ENCODE measurements at places on chromosomes 7 and 10.

GRCh38 chr7:101094376-101094775, 9.1 kb downstream of the TRIM56 start:
- no peak for DNase-seq

DNA sequence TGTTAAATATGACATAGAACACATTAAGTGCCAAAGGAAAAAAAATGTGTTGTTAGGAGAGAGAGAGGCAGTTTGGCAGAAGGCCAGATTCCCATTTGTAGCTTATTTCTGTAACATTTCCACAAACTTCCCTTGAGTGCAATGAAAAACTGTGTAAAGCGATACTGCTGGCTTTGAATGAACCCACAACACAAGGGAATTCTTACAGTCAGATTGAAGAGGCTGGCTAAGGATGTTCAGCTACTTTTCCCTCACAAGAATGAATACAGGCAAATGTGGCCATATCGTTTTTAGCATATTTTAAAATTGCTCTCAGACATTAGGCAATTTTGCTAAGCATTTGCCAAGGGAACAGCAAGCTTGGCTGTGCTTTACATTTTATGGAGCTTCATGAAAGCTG, 614.1 kb upstream of the FZD8 start:
- DNase-seq = no peak

DNA sequence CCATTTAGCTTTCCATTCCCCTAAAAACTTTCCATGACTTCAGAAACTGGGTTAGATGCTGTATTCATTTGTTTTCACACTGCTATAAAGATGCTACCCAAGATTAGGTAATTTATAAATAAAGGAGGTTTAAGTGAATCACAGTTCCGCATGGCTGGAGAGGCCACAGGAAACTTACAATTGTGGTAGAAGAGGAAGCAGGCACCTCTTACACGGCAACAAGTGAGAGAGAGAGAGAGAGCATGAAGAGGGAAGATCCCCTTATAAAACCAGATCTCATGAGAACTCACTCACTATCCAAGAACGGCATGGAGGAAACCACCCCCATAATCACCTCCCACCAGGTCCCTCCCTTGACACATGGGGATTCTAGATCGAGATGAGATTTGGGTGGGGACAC, 336.8 kb downstream of the TFEC start:
- no peak for DNase-seq

GRCh38 chr7:131878777-131879176, 322.3 kb upstream of the PODXL start:
- DNase-seq = no peak

- DNase-seq = no peak
Measured at GRCh38 chr7:155327590-155328320, 30.1 kb downstream of the INSIG1 start.

- no peak for DNase-seq
Measured at GRCh38 chr7:23276376-23276775, 22.8 kb upstream of the MALSU1 start.

- peak; percentile 37 for DNase-seq
Measured at GRCh38 chr10:127853868-127854768, 38.6 kb downstream of the CLRN3 start.

DNA sequence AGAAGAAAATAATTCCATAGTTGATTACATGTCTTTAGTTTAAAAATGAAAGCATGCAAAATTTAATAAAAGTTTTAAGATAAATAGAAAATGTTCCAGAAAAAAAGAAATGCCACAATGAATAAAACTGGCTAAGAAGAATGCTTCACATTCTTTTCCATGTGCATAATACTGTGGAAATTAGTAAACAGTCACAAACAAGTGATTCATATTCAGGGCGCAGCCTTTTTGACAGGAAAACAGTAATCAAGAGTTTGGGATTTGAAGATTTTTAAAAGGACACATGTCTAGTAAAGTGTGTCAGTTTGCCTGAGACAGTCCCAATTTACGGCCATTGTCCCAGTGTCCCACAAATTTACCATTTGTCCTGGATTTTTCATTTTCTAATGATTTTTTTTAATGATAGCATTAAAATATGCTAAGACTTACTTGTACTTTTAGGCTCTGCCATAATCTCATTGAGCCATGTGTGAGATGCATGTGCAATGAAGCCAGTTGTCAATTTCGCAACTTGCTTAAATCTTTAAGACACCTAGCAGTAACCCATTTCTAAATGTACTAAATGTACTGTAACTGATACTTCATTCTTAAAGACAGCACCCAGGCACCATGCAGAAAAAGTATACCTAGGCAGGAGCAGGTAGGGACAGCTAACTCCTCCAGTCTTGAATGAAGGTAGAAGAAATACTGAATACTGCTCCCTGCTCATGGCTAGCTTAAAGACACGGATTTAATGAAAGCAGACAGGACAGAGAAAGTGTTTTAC, 46.9 kb downstream of the ZNF438 start:
- no peak for DNase-seq

DNA sequence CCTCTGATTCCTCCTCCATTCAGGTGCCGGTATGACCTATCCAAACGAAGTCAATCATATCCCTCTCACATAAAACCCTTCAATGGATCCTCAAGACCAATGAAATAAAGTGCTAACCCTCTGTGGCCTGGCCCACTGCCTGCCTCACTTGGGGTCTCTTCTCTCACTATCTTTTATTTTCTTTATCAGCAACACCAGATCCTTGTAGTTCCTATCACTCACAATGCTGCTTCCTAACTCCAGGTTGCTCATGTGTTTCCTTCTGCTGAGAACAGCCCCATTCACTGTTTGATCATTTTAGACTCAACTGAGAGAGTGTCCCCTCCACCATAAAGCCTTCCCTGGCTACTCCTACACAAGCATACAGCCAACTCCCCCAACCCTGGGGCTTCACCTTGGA, 180.6 kb downstream of the DOCK4 start:
- no peak for DNase-seq

DNA sequence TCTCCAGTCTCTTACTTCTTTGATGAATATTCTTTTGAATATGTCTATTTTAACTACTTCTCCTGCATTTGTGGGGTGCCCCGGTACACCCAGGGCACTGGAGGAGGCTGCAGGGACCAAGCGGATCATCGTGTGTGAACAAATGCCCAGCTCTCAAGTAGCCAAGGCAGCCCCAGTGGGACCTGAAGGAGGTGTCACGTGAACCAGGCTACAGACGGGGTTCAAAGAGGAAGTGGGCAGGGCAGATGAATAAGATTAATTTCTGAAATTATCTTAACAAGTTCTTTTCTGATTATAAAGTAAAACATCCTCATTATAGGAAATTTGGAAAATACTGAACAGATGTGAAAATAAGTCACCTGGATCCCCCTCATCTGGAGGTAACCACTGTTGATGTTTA, 78.4 kb upstream of the DUSP5 start:
- DNase-seq = no peak

DNA sequence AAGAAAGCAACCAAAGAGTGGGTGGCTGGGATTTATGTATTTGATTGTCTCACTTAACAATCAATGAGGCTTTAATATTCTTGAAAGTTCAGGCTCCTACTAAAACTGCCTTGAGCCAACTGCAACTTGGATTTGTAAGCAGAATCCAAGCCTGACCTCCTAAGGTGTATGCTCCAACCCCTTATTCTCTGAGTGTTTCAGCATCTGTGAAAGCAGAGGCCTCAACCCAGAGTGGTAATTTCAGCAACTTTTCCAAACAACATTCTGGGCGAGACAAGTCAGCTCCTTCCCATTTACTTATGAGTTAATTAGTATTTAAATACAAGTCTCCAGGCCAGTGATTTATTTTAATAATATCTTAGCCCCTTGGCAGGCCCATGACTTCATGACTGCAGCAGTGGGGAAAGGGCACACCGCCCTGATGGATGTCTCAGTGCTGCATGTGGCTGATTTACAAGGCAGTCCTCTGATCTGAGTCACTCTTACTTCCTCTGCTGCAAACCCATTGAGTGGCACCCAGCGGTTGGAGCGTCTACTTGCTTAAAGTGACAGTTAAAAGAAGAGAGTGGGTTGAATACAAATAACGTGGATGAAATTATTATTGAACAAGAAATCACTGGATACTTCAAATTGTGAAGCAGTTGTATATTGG, 209.1 kb downstream of the TRIL start:
- no peak for DNase-seq

GRCh38 chr7:19177269-19177668, 32.0 kb upstream of the FERD3L start:
- no peak for DNase-seq

DNA sequence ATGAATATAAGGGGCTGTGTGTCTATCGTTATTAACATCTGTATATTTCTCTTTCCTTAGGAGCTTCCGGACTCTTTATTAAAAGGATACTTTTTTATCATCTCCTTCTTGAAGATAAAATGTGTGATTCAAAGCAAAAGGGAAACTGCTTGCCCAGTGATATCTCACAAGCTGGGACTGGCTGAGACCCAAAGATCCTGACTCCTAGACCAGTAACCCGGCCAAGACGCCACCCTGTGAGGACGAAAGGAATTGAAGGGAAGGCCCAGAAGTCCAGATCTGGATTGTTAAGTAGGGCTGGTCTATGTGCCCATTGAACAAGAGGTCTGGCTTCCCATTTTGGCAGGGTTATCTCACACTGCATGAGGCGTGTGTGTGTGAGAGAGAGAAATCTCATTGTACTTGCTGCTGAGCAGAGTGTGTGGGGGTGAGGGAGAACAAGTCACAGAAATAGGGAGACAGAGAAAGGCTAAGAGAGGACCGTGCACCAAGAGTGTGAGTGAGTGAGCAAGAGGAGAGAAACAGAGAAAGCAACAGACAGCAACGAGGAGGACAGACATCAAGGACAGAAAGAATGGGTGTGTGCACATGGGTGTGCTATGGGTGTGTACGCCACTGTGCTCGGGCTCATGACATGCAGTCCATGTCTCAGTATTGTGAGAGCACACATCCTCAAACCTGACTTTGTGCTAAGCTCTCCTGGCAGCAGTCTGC, 75.4 kb downstream of the PLXNA4 start:
- no peak for DNase-seq

Data from T-cell (primary cell).